Stimulated activated CD4-positive, alpha-beta T cell treated with anti-CD3 and anti-CD28 coated beads, Interleukin-15, amount 100 ng/mL, for 1 hour (primary cell): ENCODE measurements at places on chromosomes 2 and 18.

DNA sequence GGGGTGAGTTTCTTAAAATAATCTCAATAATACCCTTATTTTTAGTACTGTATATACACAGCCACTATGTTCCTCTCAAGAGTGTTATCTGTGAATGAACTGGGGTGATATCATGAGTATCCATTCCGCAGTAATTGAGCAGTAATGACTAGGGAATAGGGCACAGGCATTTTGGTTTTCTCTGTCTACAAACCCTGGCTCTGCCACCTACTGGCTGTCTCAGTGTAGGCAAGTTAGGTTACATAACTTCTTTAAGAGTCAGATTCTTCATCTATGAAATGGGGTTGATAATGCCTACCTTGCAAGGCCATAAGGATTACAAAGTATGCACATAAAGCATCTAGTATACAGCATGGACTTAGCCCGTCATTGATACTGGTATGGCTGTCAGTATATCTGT is 555.8 kb downstream of the NRXN1 start:
- DNase-seq: no peak

GRCh38 chr2:206982360-206982955 is 43.1 kb downstream of the CPO start:
- no peak for DNase-seq

GRCh38 chr2:226295123-226295522 is 504.5 kb downstream of the IRS1 start:
- no peak for DNase-seq

DNA sequence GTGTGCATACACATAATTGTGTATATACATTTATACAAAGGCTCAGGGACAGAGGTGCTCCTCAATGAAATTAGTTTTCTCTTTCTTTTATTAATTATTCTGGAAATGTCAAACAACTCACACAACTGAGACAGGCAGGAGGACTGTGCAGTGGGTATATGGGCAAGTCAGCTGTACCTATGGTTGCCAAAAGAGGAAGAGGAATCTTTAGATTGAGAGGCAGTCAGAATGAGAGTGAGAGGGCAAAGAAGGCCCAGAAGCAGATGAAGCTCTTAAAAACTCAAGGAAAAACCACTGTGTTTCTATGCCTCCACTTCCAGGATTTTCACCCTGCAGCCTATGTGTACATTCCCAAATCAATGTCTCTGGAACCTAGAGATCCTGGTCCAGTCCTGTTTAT is 79.1 kb downstream of the CACNB4 start:
- DNase-seq: no peak

DNA sequence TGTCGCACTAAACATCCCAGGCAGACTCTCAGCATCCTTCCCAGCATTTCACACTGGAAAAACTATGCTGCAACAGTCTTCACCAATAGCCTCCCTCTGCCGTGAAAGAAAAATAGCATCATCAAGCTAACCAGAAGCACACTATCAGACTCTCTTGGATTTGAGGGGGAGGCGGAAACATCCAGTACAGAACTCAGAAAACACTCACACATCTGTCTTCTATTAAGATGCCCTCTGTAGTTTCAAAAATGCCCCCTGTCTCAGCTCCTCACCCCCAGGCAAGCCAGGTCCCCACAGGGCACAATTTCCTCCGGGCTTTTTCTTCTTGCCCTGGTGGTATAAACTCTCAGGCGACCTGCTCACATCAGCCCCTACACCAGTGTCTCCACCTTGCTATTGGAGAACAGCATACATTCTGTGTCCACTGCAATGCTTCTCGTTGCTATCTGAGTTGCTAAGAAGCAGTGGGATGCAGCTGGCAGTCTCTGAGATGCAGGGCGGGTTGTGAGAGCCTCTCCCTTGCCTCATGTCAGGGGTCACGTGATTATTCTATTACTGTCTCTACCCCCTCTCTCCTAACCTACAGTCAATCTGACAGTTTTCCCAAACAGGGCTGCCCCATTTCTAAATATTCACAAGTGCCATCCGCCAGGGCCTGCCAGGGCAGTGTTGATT is 189.9 kb downstream of the INO80D start:
- DNase-seq: no peak

GRCh38 chr2:38495880-38496279 is 106.8 kb downstream of the HNRNPLL start:
- DNase-seq: no peak

DNA sequence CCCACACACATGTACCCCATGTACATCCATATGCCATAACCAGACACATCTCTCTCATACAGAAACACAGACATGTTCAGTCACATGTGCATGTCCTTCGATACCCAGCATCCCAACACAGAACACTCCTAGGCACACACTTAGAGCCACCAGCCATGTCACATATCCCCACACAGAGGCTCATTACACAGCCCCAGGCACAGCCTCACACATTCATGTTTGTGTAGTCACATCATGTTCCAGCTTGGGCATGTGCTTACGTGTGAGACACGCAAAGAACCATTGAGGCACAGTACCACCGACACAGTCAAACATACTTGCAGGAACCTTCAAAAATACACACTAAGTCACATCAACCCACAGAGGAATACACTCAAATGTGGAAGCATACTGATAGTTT is 17.3 kb downstream of the FBXO41 start:
- no peak for DNase-seq

DNA sequence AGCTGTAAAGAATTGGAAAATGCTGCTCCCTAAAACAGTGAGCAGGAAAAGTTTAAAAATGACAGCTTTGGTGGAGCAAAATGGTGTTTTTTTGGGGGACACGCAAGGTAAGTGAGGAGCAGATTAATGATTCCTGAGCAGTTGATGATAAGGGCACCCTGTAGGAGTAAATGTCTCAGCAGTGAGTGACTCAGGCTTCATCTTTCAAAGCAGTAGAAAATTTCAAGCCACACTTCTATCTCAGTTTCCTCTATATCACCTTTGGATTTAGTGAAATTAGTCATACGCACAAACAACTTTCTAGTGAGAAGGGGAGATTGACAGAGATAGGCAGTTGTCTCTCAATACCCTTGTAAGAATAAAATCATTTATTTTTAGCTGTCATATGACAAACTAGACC is 709.0 kb upstream of the FAM98A start:
- DNase-seq: no peak

- DNase-seq: no peak
Observed at GRCh38 chr2:216015722-216016464, 2.5 kb upstream of the MREG start.

DNA sequence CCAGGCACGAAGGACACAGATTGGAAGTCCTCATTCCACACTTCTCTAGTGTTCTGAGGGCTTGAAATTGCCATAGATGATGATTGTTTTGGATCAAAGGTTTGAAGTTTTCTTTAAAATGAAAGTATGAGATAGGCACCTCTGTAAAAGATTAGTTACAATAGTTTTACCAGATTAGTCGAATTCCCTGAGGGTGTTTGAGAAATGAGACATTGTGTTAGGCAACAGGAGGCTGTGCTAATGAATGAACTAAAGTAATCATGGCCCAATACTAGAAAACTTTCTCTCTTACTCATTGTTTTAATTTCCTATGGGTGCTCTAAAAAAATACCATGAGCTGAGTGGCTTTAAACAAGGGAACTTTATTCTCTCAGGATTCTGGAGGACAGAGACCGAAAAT is 421.7 kb downstream of the RNF144A start:
- DNase-seq: no peak

DNA sequence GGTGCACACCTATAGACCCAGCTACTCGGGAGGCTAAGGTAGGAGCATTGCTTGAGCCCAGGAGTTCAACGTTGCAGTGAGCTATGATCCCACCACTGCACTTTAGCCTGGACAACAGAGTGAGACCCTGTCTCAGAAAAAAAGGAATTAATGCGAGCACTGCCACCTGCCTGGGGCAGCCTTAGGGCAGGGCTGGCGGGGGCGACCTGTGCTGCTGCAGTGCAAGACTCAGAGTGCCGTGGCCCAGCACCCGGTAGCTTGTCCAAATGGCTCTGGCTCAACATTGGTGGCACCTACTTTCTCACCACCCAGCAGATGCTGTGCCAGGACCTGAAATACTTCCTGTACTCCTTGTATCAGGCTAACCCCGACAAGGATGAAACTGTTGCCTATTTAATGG is 30.2 kb downstream of the STK25 start:
- DNase-seq: no peak

DNA sequence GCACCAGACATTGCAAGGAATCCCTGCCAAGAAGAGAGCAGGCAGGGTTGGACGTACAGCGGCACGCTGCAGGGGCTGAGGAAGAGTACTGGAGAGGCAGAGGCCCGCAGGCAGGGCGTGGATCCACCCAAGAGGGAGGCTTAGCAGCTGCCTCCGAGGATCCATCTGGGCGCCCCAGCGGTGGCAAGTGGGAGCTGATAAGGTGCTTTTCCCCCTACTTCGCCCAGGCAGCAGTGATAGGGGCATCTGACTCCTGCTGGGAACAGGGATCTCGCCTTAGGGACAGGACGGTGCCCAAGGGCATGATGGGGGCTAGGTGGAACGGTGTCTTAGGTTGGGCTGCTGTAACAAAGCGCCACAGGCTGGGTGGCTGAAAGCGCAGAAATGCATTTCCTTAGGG is 67.4 kb upstream of the HS6ST1 start:
- DNase-seq: no peak

GRCh38 chr2:130390460-130391057 is 34.7 kb downstream of the PTPN18 start:
- DNase-seq: no peak

- no peak for DNase-seq
Observed at GRCh38 chr2:148966438-148966758, 72.1 kb upstream of the LYPD6B start.

DNA sequence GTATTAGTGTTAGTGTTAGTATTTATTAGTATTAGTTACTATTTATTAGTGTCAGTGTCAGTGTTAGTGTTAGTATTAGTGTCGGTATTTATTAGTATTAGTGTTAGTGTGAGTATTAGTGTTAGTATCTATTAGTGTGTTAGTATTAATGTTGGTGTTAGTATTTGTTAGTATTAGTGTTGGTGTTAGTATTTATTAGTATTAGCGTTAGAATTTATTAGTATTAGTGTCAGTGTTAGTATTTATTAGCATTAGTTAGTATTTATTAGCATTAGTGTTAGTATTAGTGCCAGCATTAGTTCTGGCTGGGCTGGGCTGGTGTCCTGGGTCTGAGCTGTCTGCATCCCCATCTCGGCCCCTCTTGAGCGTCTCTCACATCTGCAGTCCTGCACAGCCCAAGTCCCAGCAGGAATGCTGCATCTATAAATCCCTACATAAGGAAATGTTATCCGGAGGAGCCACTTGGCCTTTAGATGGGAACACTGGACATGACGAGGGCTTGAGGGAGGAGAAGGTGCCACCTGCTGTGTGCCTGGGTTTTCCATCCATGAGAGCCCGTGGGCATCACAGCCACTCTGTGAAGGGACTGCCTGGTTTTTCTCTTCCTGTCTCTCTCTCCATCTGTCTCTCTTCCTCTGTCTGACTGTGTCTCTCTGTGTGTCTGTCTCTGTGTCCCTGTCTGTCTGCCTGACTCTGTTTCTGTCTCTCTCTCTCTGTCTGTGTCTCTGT is 33.6 kb downstream of the TWIST2 start:
- no peak for DNase-seq

GRCh38 chr2:201964631-201965206 is 68.9 kb upstream of the FZD7 start:
- no peak for DNase-seq

GRCh38 chr2:86371527-86371926 is 34.1 kb upstream of the REEP1 start:
- no peak for DNase-seq

GRCh38 chr2:122186761-122187222 is 431.3 kb downstream of the TSN start:
- DNase-seq: no peak

DNA sequence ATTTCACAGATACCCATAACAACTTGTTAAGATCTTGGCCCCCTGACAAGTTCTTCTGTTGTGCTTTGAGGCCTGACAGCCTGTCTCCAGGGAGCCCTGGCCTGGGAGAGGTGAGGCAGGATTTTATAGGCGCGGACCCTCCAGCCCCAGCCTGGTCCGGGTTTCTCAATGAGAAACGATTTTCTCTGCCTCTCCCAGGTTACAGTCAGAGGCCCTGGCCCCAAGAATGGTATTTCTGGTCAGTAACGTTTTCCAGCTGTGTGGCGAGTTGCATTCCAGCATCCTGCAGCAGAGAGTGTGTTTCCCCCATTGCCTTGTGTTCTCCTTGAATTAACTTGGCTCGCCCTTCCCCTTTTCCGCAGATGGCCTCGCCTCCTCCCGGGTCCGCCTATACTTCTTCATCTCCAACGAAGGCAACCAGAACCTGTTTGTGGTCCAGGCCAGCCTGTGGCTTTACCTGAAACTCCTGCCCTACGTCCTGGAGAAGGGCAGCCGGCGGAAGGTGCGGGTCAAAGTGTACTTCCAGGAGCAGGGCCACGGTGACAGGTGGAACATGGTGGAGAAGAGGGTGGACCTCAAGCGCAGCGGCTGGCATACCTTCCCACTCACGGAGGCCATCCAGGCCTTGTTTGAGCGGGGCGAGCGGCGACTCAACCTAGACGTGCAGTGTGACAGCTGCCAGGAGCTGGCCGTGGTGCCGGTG is 3.0 kb downstream of the INHBB start:
- no peak for DNase-seq

DNA sequence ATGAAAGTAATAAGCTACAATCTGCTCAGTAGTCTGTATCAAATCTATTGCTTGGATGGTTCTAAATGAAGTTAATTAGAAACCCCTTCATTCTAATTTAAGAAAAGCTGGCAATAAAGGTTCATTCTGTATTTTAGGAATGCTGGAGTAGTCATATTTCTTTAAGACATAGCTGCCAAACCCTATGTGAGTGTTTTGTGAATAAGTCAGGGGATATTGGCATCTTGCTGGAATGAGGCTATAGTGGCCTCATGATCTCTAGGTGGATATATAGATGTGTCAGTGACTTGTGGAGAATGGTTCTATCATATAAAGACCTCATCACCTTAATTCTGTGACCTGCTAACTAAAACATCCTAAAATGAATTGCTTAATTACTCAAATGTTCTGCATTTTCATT is 196.3 kb downstream of the PDE1A start:
- DNase-seq: no peak

- no peak for DNase-seq
Observed at GRCh38 chr2:73963385-73964120, 21.2 kb upstream of the TET3 start.

GRCh38 chr2:210429403-210430137 is 47.0 kb downstream of the LANCL1 start:
- no peak for DNase-seq

DNA sequence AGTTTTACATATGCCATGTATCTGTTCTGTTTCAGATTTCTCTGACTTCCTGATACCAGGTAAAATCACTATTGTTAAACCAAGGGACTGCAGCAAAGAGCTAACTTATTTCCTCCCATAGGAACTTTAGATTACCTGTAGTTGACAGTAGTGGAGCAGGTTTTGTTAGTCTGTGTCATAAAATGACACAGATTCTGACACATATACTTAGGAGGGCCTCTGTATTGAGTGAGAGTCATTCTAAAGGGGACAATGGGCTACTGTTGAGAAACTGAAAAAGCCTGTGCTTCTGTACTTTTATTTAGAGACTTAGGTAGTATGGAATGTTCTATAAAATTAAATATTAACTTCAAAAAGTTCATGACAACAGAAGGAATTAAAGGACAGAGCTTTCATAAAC is 48.2 kb downstream of the KCMF1 start:
- DNase-seq: no peak

- no peak for DNase-seq
Observed at GRCh38 chr18:35189510-35189909, 51.3 kb upstream of the ZNF397 start.
